ENCODE measurements at places on chromosomes 11 and 22.

- DNase-seq, result no peak
These were observed 7.3 kb upstream of the TBX1 start for GRCh38 chr22:19753090-19753842.

GRCh38 chr11:74321487-74322188 is 10.2 kb upstream of the P4HA3 start:
- no peak for DNase-seq

DNA sequence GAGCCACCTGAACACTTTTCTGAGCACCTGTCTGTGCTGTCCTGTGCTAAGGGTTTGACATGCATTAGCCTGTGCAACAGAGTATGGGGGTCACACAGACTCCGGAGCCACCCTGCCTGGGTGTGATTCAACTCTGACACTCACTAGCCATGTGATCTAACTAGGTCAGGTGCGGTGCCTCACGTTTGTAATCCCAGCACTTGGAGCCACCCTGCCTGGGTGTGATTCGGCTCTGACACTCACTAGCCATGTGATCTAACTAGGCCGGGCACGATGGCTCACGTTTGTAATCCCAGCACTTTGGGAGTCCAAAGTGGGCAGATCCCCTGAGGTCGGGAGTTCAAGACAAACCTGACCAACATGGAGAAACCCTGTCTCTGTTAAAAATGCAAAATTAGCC is 11.4 kb downstream of the UBE2L6 start:
- no peak for DNase-seq

DNA sequence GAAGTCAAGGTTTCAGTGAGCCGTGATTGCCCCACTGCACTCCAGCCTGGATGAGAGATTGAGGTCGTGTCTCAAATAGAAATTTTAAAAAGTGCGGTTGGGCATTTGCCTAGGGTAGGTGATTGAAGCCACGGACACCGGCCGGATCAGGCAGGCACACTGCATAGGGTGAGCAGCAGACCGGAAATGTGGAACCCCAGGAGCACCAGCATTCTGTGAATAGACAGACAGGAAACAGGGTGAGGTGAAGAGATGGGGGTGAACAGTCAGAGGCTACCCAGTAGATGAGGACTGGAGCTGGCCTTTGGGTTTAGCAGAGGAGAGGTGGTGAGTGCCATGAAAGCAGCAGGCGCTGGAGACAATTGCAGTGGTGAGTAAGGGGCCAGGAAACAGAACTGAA is 43.5 kb downstream of the PPFIA1 start:
- DNase-seq, result no peak

GRCh38 chr11:116960930-116961329 is 123.5 kb upstream of the APOA1 start:
- no peak for DNase-seq

DNA sequence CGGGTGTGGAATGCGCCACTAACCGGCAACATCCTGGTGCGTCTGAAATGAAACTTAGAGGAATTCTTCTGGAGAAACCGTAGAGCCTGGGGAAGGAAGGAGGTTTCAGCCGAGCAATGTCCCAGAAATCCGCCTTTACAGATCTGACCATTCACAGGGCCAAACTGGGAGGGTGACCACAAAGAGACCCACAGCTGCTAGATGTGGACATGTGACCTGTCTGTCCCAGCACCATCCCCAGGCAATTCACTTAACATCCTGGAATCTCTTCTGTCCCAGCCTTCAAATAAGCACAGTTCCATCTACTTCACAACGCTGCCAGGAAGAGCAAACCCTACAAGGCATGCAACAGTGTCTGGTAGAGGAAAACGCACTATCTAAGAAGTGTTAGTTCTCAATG is 9.8 kb downstream of the MCAT start:
- DNase-seq, result no peak

- DNase-seq, result no peak
These were observed 68.4 kb downstream of the FBLN1 start for GRCh38 chr22:45571089-45571488.

DNA sequence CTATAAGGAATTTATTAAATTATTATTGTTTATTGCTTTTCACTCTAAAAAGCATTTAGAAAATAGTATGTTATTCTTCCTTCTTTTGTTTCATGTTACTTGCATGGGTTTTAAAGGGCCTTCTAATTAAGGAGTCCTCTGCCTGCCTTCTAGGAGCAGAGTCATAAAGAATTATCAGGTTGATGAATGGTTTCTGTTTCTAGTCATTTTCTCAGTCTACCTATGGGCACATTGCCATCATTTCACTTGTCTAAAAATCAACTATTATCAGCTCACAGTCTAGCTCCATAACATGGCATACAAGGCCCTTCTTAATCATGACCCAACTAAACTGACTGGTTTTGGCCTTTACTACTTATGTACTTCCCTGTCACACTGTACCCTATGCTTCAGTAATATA is 16.2 kb downstream of the DYNC2H1 start:
- no peak for DNase-seq

GRCh38 chr11:111561791-111562325 is 21.3 kb downstream of the LAYN start:
- no peak for DNase-seq

GRCh38 chr22:35971456-35972119 is 57.0 kb downstream of the RBFOX2 start:
- DNase-seq, result no peak

- DNase-seq, result no peak
These were observed 16.8 kb upstream of the PAFAH1B2 start for GRCh38 chr11:117127171-117127901.

DNA sequence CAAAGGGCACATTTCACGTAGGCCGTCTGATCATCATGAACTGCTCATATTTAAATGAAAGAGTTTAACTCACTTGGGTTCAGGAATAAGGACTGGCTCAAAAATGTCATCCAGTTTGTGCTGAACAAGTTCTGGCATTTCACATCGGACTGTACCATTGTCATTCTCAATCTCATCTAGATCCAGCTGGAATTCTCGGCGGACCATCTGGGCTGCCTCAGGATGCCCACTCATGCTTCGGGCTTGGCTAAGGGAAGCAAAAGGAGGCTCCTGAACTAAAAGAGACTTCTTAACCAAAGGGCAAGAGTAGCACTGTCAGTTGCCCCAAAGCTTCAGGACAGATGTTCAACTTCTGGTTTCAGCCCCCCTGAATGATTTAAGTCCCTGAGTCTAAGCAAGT is 40.2 kb downstream of the F2 start:
- DNase-seq, result no peak

DNA sequence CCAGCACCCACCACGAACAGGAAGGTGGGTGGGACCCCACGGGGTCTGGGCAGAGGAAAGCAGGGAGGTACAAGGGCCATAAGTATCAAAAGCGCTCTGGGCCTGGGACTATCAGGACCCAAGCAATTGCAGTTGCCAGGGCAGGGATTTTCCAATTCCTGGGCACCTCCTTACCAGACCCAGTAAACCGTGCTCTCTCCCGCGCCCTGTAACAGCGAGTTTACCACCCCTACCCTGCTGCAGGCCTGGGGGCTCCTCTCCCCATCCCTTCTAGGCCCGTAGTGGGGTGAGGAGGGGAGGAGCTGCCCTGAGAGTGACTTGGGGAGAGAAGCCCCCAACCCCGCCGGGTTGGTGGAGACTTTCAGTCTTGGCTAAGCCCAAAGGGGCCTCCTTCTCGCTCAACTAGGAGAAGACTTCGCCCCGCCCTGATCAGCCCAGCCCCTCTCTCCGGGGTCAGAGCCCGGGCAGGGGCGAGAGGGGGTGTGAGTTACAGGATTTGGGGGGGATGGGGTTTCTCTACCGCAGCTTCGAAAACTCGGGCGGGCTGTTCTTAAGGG is 5.4 kb downstream of the PAX6 start:
- no peak for DNase-seq

DNA sequence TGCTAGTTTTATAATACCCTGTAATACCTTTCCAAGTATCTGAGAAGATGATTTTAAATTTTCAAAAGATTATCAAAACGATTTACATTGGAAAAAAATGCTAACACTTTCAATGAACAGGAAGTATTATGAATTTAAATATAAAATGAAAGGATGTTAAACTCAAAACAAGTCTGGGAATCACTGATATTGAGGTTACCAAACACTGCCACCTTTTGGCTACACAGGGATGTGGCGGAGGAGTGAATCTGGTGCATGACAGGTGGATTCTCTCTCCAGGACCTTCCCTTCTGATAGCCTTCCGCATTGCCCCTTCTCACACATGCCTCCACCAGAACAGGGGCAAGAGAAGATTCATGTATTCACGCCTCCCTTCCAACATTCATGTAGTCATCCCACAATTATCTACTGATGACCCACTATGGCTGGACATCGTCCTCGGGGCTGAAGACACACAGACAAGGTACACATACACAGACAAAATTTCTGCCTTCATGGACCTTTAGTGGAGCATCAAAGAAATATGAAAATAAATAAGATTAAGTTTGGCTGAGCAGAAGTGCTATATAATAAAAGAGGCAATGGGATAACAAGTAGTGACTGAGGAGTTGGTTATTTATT is 34.7 kb downstream of the ATG16L2 start:
- DNase-seq, result no peak

DNA sequence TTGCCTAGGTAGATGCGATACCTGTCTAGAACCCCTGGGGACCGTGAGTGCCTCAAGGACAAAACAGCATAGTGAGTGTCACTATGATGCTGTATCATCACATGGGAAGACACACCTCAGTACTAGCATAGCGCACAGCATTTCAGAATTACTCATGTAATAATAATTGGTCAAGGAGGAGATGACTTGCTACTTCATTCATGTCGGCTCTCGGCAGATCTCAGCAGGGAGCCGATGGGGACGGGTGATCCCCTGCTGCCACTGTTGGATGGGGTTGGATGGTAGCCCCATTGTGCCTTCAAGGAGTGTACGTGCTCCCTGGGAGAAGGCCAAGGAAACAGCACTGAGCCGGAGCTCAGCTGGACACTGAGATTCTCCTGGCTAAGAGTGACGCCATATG is 186.9 kb downstream of the EFCAB6 start:
- DNase-seq, result no peak

DNA sequence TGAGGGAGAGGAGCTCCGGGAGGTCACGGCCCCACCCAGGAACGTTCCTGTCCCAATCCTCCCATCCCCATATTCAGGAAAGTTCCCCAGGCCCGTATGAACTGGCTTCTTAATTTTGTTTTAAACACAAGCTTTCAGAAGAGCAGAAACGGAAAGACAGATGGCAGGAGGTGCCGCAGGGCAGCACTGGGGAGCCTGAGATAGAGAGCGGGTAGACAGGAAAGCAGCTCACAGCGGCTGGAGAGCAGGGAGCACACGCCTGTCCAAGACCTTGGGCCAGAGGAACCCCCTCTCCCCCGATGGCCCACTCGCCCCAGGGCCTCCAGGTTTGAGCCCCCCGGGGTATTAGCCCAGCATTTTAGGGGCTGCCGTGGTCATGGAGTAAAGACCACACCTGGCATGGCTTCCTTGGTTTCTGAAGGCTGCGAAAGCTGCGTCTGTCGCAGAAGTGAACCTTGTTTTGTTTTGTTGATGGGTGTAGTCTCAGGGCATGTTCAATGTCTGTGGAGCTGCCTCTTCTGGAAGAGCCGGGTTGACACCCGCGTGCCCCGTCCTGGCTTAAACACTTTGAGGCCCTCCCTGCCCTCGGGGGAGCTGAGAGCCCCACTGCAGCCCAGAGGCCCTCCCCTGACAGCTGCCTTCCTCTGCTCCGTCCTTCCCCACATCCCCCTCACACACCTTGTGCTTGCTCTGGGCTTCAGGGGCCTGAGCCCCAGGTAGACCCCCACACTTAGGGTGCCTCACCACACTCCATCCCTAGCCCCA is 17.9 kb upstream of the KCNQ1OT1 start:
- no peak for DNase-seq

DNA sequence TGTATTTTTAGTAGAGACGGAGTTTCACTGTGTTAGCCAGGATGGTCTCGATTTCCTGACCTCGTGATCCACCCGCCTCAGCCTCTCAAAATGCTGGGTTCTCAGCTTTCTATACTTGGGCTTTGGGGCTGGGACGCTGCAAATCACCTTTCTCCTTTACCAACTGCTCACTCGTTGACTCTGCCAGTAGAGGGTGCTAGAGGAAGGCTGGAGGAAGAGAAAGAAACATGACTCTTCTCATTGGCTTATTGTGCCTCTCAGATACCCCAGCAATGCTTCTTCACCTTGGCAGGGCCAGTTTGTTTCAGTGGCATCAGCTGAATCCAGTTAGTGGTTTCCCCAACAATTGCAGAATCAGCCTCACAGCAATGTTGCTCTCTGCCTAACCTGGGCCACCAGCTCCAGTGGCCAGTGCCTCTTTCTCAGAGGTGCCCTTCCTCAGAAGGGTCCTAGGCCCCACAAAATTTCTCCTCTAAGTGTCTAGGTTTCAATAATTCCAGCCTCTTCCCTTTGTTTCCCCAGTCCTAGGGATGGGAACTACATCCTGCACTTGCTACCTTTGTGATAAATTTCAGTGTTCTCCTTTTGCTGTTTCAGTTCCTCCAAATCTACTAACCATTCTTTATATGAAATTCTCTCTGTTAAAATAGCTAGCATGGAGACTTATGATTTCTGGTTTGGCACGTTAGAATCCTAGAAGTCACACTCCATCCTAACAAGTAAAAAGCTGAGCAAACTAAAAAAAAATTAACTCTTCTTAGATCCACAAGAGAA is 71.5 kb upstream of the VSTM5 start:
- DNase-seq, result no peak

DNA sequence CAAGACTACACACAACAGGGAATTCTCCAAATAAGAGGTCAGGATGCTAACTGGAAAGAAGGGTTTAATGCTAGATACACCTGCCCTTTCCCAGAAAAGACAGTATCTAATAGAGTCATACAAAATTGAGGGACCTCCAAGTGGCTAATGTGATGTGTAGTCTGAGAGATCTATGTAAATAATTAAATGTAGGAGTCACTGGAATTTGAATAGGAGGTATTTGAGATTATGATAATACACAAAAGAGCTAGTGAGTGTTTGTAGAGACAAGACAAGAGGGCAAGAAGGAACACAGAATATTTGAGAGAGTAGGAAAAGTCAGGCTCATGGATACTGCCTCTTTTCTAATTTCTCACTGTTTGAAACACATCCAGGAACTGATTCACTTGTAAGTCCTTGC is 15.5 kb upstream of the INSC start:
- DNase-seq, result no peak

DNA sequence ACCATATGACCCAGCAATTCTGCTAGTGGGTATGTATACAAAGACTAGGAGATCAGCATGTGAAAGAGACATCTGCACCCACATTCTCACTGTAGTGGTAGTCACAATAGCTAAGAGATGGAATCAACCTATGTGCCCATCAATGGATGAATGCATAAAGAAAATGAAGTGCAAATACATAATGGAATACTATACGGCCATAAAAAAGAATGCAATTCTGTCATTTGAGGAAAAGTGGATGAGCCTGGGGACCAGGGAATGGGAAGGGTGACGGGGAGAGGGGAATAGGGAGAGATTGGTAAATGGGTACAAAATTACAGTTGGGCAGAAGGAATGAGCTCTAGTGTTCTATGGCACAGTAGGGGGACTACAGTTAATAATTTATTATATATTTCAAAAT is 26.7 kb upstream of the SMIM38 start:
- no peak for DNase-seq

GRCh38 chr11:60345489-60345888 is 18.4 kb downstream of the MS4A6E start:
- no peak for DNase-seq
